Fibroblast of mammary gland (primary cell): ENCODE measurements at places on chromosomes 7 and 10.

DNA sequence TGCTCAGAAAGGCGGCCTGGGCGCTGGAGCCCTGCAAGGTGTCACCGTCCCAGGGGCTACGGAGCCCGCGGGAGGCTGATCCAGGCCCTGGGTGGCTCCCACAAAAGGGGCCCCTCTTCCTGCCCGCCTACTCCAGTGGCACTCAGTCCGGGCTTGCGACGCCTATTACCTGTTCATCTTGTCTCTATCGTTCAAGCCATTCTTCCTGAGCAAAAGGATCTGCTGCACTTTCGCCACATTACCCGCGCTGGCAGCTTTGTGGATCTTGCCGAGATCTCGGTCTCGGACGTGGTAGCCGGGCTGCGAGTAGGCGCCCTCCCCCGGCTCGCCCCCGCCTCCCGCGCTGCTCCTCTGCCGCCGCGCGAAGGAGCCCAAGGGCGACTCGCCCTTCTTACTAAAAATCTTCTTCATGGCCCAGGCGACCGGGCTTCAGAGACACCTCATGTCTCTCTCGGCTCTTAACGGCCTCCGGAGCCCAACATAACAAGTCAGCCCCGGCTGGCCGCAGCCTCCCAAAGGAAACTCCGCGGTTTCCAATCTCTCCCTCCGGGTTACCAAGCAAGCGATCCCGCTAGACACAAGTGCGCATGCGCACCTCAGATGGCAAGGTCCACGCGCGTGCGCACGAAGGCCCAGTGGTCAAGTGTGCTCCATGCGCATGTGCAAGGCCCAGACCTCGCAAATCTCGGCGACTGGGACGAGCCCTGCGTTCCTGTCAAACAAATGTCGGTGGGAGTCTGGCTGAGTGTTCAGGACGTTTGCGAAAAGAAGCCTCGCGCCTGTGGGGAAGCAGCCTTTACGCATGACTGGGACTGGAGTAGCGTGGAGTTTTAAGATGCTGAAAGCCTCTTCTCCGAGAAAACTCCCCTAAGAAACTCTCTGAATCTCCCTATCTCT is at the start of gene ANKRD26:
Gene ANKRD26, minus strand, starts transcription at position 579 of the 897 bp plus-strand sequence. Its CDS starts 168 bp downstream, at position 411.
- DNase-seq = peak; percentile 97

GRCh38 chr10:132516771-132517725 is 20.5 kb upstream of the INPP5A start:
- peak; percentile 97 for DNase-seq

GRCh38 chr7:138886501-138886917 is 88.5 kb upstream of the ATP6V0A4 start:
- peak; percentile 76 for DNase-seq

DNA sequence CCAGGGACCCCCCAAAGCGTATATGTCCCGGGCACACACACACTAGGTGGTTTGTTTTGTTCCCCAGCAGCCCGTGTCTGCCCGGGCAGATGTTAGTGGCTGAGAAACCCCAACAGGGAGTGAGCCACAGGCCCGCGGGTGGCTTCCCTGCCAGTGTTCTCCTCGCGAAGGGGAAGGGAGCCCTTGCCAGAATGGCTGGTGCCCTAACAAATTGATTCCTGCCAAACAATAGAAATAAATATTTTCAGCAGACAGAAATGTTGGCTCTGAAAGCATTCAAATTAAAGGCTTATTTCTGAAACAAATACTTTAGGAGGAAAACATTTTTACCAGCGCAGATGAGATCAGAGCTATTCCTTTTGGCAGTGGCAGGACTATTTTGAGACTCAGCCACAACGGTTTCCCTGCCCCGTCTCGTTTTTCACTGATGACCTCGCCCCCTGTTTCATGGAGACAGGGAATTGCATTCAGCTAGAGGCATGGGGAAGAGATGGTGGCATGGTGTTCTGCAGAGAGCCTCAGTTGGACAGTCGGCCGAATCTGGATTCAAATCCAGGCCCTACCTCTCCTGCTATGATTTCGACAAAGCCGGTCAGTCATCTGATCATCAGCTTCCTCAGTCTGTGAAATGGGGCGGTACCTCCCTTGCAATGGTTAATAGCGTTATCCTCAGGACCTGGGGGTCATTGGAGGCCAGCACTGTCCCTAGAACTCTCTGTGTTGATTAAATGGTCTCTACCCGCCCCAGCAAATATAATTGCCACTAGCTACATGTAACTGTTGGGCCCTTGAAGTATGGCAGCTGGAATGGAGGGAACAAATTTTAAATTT is 84.5 kb downstream of the CUX1 start:
- peak; percentile 28 for DNase-seq

DNA sequence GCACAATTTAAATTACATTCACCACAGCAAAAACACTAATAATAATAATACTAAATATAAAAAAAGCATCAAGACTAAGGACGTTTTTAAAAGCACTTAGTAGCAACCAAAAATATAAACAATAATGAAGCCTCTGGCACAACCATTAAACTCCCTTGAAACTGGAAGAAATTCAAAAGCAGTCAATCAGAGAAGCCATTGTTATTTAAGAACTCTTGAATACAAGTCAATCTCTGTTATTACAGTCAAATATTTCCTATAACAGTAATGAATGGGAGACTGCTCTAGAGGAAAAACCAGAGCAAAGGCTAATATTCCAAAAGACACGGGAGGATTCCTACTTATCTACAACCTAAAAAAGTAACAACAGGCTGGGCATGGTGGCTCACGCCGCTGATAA is 164.2 kb downstream of the KMT2E start:
- DNase-seq = no peak

- DNase-seq = no peak
These were observed 176.8 kb downstream of the WDR37 start for GRCh38 chr10:1233031-1233430.

DNA sequence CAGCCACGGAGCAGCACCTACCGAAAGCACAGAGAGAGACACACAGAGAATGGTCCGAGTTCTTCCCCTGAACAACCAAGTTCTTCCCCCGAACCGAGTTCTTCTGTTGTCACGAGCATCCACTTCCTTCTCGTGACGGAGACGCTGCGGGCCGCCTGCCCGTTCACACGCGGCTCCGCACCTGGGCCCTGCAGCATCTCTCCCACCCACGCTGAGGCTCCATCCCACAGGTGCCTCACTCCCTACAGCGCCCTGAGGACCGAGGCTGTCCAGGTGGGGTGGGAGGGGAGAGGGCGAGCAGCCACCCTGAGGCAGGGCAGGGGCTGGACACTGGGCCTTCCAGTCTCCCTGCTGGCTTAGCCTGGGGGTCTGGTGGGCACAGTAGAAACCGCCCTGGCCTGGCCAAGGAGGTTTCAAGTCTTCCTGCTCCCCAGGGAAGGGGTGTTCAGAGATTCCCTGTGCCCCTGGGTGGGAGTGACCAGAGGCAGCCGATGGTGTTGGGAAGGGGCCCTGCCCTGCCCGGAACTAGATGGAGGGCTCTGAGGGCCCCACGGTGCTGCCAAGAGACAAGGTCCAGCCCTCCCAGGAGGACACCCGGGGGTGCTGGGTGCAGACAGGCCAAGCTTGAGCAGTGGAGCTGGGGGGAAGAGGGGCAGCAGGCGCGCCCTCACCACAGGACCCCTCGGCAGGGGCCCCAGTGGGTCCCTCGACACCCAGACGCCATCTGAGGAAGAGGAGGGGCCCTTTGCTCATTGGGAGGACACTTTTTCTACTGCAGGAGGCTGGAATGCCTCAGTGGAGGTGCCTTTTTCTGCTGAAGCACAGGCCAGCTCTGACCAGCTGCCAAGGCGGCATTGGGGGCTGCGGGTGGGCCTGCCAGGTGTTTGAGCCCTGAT is 5.2 kb upstream of the NKX6-2 start:
- no peak for DNase-seq
